ENCODE measurements at places on chromosomes 1 and 21. TPM values are rescaled to one million over a fixed set of nuclear protein-coding genes. Genes with fewer than 3 reads are reported as not detected.
A peak's percentile ranks its signal among the peaks of the same experiment; 100 is the strongest.

Gene CITED4
- polyA plus RNA-seq = 3.4 TPM

Gene ASTN1
- 3.1 TPM for polyA plus RNA-seq

Gene SNX27
- 21.5 TPM for polyA plus RNA-seq

Gene VSIG8
- not detected for polyA plus RNA-seq

DNA sequence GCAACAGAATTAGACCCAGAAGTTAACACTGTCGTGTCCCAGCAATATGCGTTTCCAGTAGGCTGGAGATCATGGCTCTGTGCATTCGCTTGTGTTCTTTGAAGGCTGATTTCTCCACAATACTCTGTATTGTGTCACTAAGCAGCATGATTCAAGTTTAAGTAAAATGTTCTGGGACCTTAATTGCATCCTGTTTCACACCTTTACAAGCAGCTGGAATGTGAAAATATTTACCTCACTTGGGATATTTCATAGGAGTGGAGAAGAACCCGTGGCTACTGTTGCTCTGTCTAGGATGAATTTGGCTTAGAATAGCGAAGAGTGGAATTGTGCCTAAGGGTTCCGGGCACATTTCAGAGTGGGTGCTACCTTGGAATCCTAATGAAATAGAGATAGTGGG lies 6.3 kb downstream of the PTGFRN start:
- DNase-seq = no peak

- no peak for DNase-seq
Observed at GRCh38 chr1:104266612-104267011, 516.9 kb downstream of the AMY1C start.

GRCh38 chr1:211625040-211625439 lies 46.1 kb upstream of the SLC30A1 start:
- no peak for DNase-seq

DNA sequence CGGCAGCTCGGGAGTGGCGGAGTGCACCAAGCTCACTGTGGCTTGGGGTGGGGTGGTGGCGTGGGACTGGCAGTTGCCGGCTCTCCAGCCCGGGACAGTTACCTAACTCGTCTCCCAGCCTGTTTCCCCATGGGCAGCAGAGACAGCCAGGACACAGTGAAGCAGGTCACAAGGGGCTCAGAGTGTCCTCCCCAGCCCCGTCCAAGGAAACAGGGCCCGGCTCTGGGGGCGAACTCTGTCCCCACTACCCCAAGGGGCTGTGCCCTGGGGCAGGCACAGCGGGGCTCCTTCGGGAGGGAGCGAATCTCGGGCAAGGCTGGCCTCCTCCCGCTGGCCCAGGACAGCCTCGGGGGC lies 759 bp downstream of the GPR157 start:
- peak; percentile 46 for DNase-seq

- no peak for DNase-seq
Observed at GRCh38 chr1:56202796-56203492, 376.4 kb downstream of the PLPP3 start.

DNA sequence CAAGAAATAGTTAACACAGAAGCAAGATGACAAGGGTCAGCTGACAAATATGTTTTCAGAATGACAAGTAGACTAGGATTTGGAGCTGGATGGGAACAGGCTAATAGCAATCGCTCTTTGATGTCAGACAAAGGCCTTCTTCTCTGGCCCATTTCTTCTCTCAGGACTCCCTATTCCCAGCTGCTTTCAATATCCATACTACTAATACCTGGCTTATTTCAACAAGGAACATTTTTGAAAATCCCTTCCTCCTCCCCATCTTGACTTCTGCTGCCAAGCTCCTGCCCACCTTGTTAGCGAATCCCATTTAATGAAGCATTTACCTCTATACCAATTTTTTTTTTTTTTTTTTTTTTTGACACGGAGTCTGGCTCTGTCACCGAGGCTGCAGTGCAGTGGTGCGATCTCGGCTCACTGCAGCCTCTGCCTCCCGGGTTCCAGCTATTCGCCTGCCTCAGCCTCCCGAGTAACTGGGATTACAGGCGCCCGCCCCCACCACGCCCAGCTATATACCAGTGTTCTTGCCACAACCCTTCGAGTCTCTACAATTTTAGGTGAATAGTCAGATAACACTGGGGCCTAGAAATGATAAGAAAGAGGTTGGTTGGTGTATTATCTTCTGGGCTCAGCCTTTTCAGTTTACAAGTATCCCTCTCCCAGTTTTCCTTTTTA lies 68.4 kb downstream of the MACF1 start:
- no peak for DNase-seq

GRCh38 chr1:145889722-145890121 lies 4.1 kb upstream of the ANKRD35 start:
- DNase-seq = no peak

All from left lung (tissue), 14 donors.